ENCODE measurements at places on chromosomes 2 and 18. TPM values are rescaled to one million over a fixed set of nuclear protein-coding genes. Genes with fewer than 3 reads are reported as not detected.

SNTG2 gene
- 2.8 TPM for total RNA-seq

- DNase-seq = no peak
Observed at GRCh38 chr2:65344689-65345088, 87.7 kb downstream of the SPRED2 start.

DNA sequence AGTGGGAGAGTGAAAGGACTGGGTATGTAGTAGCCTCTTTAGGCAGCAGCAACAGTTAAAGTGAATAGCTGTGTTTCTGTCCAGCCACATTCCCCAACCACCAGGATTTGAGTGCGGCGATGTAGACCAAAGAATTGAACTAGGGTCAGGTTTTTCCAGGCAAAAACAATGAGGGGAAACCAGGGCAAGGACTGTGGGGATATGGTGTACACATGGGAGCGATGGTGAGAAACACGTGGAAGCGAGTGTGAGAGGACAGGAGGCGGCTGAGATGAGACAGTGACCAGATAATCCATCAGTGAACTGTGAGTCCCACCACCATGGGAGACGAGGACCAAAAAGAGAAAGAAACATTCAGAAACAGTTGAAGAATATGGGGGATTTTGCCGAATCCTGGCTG is 409.5 kb downstream of the TSN start:
- no peak for DNase-seq

ABCB11 gene
- total RNA-seq = 21.7 TPM

DNA sequence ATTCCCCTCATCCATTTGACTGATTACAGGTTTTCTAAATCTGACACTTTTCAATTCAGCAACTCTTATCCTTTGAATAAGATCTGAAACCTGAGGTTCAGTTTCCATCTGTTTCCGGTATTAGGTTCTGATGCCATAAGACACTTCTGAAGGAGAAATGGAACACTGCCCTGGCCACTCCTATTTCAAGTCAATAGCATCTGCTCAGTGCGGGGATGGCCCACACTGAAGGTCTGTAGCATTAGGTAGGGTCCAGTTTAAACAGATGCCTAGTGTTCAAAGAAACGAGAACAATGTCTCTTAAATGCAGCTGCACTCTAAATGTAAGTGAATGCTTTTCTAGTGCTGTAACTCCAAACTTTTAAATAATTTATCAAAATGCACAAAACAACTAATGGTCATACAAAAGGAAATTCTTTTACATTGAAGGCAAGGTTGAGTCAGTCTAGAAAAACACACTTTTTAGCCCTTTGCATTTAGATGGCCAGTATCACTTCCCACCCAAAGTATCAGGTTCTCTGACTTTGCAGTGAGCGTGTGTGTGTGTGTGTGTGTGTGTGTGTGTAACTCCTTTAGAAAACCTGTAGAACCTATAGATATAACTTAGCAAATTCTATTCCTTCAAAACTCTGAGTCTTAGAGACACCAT is 78.2 kb downstream of the STK39 start:
- no peak for DNase-seq

DNA sequence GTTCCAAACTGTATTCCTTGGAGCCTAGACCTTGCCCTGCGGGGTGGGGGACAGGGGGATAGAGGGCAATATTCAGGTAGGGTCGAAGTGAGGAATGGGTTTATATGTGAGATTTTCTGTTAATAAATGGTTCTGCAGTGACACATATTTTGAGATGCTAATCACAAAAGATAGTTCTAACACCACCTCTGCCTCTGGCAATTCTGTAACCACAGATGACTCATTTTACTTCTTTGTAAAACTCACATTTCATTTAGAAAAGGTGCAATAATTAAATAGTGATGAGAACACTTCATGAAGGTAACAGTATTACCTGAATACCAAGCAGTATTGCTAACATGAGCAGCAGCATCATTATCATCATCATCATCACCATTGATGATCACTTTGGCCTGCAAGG is 306.6 kb downstream of the SUCLG1 start:
- no peak for DNase-seq

PROKR1 gene
- total RNA-seq = 0.12 TPM

- DNase-seq = no peak
Observed at GRCh38 chr2:73776869-73777519, 2.9 kb downstream of the DUSP11 start.

- no peak for DNase-seq
Observed at GRCh38 chr2:143953451-143954030, 566.4 kb downstream of the ZEB2 start.

CYP26B1 gene
- 9.5 TPM for total RNA-seq

DNA sequence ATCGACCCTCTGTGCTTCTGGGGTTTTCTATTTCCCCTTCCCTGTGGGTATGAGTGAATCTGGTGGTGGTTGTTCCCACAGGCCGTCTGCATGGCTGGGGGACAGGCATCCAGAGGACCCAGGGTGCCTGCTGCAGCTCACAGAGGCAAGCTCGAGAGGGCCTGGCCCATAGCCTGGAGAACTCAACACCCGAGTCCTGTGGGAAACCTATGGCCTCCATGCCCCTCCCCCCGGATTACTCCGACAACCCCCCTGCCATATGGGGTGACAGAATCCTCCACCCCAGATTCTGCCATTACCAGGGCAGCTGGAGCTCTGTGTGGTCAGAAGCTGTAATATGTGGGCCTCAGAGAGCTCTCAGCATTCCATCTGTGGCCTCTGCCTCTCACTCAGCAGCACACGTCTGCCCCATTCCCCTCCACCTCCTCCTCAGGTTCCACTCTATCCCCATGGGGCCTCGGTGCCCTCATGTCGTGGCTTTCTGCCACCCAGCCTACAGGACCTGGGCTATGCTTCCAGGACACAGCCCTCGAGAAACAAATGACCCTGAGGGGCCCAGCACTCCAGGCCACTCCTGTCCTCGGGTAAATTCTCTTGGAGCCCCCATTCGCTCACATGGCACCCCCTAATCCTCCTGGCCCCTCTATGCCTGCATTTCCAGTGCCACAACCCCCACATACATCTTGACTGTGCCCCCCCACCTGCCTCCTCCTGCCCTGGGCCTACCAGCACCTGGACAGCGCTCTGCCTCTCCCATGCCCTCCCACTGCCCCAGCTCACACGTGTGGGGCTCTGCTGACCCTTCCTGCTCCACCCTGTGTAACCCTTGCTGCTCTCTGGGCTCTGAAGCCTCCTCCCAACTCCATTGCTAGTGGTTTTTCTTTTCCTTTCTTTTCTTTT is 3.6 kb downstream of the MZT2A start:
- no peak for DNase-seq

DNA sequence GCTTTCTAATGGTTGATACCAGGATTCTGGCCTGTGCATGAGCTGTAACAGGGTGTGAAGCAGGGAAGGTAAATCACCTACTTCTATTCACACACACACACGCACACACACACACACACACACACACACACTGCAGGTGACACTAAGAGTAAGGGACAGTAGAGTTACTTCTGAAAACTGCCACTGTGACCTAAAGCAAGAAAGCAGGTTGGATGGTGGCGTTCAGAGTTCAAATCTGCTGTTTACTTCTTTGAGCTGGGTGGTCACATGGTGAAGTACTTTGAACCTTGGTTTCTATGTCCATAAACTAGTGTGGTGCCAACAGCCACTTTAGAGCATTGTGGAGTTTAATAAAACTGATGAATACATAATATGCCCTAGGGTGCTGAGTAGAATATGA is 248.0 kb downstream of the PIEZO2 start:
- no peak for DNase-seq

DNA sequence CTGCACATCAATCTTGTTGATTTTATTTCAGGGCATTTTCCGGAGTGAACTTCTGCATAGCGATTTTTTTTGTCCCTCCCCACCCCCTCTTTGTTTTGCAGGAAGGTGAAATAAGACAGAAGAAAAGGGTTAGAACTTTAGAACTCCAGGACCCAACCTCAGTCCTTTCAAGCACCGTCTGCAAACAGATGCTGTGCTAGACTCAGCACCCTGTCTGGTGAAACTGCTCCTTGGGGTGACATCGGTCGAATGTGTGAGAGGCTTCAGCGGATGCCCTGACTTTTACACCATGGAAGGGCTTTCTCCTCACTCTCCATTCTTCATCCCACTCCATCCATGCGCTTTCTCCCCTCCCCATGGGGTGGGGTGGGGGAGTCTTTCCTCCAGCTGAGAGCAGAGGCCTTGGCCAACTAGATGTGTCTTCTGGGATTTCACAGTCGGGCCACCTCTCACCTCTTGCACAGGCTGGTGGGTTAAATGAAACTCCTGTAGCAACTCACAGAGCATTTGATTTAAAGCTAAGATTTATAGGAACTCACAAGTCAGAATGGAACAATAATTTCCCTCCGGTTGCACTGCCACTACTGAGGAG is 43.3 kb upstream of the EDAR start:
- no peak for DNase-seq

GRCh38 chr2:128424406-128425171 is 105.9 kb upstream of the HS6ST1 start:
- DNase-seq = no peak

TUBA4B gene
- total RNA-seq = not detected

DNA sequence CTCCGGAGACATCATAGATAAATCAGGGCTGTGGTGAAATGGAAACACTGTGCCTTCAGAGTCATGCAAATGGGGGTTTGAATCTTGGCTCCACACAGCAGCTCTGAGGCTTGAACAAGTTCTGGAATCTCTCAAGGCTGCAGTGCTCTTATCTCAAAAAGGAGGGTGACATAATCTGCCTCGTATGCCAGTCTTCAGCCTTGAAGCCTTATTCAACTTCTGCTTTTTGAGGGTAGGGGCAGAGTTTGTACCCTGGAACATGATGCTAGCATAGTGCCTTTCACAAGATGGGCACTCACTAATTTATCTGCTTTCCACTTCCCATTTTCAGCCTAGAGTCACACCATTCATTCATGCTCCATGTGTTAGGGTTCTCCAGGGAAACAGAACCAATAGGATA is 42.3 kb downstream of the GATA6 start:
- DNase-seq = no peak
